Activated T-helper 9 cell treated with anti-CD3 and anti-CD28 coated beads, Interleukin-2, amount 50 U/mL, for 16 hours (primary cell): ENCODE measurements at places on chromosomes 4 and X.

GRCh38 chrX:110399497-110399896 is 40.8 kb downstream of the RTL9 start:
- DNase-seq = no peak

DNA sequence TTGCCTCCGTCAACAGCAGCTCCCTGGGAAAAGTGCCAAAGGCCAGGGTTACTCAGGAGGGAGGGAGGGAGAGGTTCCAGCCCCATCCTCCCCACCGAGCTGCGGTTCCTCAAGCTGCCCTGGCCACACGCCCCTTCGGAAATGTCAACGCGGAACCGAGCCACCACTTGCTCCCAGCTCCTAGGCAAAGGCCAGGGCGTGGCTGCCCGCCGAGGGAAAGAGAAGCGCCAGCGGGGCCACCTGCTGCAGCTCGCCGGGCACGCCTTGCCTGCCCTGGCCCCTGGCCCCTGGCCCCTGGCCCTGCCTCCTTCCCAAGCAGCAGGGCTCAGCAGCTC is 15.3 kb downstream of the SLC6A8 start:
- DNase-seq = no peak

DNA sequence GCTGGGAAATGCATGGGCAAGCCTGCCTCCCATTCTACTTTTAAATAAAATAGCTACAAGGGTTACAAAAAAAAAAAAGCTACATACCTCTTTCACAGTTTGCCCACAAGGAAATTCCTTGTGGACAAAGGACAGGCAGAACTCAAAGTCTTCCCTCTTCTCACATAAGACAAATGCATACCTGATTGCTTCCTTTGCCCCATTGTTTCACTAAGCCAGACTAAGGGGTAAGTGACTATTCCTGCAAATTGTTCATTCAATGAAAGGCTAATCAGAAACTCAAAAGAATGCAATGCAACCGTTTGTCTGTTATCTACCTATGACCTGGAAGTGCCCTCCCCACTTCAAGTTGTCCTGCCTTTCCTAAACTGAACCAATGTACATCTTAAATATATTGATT is 780.6 kb downstream of the FAM133A start:
- DNase-seq = no peak

GRCh38 chr4:79331126-79331876 is 5.4 kb upstream of the NAA11 start:
- no peak for DNase-seq

GRCh38 chr4:7394681-7395451 is 39.9 kb downstream of the PSAPL1 start:
- DNase-seq = no peak

- DNase-seq = no peak
Measured at GRCh38 chr4:183830438-183830985, 74.6 kb upstream of the STOX2 start.

GRCh38 chr4:184011826-184012380 is 106.8 kb downstream of the STOX2 start:
- DNase-seq = no peak

- no peak for DNase-seq
Measured at GRCh38 chr4:37555322-37555721, 130.9 kb downstream of the RELL1 start.

DNA sequence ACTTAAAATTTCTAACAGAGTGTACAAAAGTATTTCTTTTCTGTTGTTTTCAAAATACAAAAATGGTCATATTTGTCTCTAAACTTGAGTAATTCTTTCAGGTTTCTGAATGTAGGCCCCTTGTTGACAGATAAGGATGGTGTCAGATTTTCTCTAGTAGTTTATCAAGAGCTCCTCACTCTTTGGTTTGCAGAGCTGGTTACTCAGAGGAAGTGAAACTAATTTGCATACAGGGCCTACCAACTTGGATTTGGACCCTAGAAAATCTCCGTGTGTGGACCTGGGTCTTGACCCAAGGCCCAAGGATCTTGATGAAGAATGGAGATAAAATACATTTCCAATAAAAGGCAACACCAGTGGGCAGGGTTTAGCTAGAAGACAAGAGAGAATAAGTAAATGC is 433 bp upstream of the ADH6 start:
- no peak for DNase-seq

DNA sequence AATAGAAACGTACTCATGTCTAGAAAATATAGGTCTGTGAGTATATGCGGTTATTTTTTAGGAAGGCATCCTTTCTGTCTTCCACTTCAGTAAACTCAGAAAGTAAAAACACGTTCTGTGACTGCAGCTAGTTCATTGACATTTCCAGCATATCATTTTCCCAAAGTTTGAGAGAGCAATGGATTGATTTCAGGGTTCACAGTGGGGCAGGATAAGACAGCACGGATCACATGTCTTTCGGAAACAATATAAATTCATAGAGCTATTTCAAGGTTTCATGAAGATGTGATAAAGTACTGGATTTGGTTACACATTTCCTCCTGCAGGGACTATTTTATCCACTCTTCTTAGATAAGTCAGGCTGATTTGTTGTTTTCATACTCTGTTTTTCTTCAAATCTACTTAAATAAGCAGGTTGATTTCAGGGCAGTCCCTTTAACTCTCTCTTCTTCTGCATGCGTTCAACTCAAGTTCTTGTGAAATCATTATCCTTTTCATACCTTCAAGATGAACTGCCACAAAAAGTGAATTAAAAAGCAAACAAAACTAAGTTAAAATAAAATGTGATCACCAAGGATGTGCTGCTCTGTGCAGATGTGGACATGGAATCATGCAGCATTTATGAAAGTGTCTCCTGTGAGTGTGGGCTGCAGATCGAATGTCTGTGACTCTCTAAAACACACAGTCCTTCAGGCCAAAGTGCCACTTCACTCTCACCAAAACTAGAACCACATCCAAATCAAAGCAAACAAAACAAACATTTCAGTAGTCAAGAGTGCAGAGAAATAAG is 187.7 kb downstream of the UNC5C start:
- DNase-seq = no peak

DNA sequence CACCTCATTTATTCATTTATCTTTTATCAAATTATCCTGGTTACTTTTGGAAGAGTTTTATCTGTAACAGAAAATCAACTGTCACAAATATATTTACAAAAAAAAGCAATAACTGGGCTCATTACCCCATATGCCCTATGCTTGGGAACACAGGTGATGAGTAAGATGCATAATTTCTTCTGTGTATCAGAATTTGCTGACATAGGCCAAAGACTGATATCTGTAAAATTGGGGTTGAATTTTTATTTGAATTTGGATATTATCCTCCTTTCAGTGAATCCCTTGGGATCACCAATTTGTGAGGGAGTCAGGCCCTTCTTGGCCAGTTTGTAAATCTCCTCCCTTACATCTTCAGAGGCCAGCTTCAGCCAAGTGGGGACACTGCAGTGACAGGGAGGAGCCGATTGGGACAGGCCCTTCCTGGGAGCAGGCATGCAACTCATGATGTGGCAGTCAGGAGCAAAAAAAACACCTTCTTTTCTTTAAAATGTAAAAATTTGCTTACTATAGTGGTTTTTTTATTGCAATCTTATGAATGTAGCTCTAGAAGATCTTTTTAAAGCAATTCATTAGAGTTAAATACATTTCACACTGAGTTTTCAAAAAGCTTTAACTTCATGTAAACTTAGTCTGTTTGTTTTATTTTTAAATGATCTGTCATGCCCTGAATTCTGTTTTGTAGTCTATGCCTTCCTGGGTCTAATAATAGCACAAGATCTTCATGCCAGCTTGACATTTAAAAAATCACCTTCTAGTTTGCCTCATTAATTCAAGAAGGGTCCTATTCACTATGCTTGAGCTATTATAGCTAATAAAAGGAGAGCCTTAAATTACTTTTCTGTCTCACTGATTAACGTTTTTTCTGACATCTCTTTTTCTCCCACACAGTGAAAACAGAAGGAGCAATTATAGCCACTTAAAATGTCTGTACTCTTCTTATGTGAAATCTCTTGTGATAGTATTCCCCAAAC is 136.6 kb upstream of the SPRY1 start:
- no peak for DNase-seq

DNA sequence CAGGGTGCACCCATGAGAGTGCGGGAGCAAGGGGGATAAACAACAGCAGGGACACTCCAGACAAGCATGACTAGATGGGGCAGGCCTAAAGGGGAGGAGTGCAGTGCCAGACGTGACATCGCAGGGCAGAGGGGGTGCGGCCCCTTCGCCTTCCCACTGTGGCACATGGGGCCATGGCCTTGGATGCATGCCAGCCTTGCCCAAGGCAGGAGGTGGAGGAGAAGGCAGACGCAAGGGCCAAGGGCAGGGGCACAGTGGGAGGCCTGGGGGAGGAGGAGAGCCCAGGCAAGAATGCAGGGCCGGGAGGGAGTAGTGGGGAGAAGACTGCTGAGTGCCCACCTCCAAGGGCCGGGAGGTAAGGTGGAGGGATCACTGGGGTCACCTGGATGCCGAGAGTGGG is 21.6 kb downstream of the PNMA6E start:
- no peak for DNase-seq

GRCh38 chr4:124092541-124092984 is 620.0 kb downstream of the ANKRD50 start:
- DNase-seq = no peak

DNA sequence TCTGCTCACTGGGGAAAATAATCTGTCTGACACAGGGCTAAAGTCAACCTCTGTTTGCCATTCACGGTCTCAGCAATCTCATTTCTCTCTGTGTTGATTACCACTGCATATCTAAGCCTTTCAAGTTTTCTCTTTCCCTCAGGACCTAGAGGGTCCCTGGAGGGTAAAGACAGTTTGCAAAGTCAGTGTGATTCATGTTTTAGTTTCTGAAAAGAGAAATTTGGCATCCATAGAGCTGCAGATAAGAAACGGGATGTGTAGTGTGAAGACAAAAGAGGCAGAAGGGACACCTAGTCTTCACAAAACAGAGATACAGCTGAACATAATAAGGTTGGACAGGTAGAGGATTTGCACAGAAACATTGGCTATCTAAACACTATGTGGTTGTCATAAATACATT is 34.5 kb upstream of the KDR start:
- no peak for DNase-seq

GRCh38 chr4:80138551-80139538 is 58.5 kb upstream of the PRDM8 start:
- peak; percentile 21 for DNase-seq

GRCh38 chrX:109707720-109708119 is 25.3 kb downstream of the ACSL4 start:
- no peak for DNase-seq

GRCh38 chr4:6474053-6474568 is 1.7 kb upstream of the PPP2R2C start:
- DNase-seq = no peak
